ENCODE measurements at places on chromosomes 5 and 9.

- DNase-seq = no peak
Measured at GRCh38 chr5:15687401-15687800, 187.4 kb downstream of the FBXL7 start.

DNA sequence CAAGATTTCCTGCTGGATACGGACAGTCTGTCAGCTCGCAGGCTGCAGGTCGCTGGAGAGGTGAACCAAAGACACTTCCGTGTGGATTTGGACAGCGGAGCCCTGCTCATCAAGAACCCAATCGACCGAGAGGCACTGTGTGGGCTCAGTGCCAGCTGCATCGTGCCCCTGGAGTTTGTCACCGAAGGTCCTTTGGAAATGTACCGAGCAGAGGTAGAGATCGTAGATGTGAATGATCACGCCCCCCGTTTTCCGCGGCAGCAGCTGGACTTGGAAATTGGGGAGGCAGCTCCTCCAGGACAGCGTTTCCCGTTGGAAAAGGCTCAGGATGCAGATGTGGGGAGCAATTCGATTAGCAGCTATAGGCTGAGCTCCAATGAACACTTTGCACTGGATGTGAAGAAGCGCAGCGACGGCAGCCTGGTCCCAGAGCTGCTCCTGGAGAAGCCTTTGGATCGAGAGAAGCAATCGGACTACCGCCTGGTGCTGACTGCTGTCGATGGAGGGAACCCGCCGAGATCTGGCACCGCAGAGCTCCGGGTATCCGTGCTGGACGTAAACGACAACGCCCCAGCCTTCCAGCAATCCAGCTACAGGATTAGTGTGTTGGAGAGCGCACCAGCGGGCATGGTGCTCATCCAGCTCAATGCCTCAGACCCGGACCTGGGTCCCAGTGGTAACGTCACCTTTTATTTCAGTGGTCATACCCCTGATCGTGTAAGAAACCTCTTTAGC, 658 bp downstream of the PCDHGC4 start:
- DNase-seq = no peak

DNA sequence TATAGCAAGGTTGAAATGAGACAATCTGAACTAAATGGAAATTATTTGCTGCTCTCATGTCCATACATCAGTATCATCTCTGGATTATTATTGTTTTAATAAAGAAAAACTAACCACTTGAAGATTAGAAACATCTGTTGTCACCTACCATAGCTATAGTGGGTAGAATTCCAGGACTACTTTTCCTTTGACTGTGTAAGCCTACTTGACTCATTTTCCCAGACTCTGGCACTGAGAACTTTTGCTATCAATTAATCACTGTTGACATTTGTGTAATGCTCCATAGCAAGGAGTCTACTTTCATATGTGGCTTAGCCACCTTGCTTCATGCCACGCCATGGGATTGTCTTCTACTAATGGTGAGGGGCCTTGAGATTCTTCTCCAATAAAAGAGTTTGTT, 59.9 kb upstream of the ARRDC3 start:
- no peak for DNase-seq

- no peak for DNase-seq
Measured at GRCh38 chr5:125833398-125833797, 589.8 kb upstream of the GRAMD2B start.

DNA sequence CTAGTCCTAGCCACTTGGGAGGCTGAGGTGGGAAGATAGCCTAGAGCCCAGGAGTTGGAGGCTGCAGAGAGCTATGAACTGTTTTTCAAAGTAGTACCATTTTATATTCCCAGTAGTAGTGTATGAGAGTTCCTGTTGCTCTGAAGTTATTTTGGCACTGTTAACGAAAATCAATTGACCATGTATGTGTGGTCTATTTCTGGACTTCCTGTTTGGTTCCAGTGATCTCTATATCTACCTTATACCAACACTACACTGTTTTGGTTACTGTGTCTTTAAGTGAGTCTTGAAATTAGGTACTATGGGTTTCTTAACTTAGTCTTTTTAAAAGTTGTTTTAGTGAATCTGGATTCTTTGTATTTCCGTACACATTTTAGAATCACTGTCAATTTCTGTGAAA, 13.6 kb downstream of the SLF1 start:
- DNase-seq = no peak

Measured in activated naive CD8-positive, alpha-beta T cell treated with anti-CD3 and anti-CD28 coated beads, Interleukin-2, amount 50 U/mL, for 16 hours (primary cell).